ENCODE measurements at places on chromosomes 3 and 15.

DNA sequence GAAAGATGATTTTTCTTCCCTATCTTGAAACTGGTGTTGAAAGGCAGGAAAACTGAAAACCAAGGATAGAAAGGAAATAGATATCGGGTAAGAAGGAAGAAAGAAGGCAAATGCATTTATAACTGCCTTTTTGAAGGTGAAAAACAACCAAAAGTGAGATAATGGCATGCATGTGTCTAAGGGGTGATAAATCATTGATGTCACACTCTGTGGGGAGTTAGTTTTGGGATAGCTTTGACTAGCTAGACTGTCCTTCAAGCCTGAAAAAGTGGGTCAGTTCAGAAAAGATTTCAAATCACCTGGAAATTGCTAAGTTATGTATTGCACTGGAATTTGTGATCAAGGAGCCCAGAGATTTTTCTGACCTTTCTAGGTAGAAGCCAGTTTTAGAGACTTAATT lies 142.2 kb upstream of the UMPS start:
- DNase-seq = no peak

DNA sequence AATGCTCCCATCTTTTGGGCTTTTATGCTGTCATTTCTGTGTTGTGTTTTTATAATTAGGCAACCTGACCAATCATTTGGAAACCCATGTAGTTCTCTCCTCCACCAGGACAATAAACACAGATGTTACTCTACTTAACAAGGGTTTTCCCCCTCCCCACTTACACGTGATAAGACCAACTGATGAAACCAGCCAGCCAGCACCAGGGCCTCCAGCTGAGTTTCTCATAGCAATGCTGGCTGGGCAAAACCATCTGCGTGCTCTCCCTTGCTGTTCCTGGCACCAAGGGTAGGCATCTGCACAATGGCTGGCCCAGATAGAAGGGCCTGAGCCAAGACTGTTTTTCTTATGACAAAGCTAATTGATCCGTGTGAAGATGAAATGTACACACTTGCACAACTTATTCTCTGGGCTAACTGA lies 310.4 kb downstream of the PLCL2 start:
- DNase-seq = no peak

- DNase-seq = no peak
Measured at GRCh38 chr15:78620021-78620526, 722 bp downstream of the CHRNA3 start.

DNA sequence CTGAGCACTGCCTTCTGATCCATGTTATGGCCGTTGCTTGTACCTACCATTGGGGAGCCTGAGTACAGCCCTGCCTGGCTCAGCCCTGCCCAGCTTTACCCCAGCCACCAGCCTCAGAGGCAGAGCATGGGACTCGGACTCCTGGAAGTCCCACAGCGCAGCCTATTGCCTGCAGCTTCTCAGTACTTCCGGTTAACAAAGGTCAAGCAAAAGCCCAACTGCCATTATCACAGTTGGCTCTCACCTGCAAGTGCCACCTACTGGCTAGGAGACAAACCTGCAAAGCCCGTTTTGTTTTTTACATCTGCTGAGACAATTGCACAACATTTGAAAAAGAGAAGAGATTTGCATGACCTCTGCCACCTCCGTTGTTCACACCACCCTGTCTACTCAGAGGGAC lies 1081.7 kb downstream of the NAALADL2 start:
- no peak for DNase-seq

DNA sequence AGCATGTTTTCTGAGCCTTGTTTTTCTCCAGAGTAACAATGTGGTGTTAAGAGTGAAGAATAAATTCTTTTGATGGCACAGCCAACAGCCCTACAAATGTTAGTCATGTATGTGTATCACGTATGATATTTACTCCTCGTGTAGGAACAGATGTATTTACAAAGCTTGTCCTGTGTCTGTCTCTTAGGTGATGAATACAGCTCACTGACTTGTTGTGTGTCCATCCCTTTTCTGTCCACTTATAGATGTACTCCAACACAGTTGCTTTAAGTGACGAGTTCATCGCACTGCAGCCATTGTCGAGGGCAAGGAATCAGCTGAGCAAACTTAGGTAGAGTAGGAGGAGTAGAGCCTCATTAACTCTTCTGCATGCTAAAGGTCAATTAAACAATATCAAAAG lies 78.1 kb downstream of the DCUN1D1 start:
- DNase-seq = no peak
